ENCODE measurements at places on chromosomes 7 and 10.

DNA sequence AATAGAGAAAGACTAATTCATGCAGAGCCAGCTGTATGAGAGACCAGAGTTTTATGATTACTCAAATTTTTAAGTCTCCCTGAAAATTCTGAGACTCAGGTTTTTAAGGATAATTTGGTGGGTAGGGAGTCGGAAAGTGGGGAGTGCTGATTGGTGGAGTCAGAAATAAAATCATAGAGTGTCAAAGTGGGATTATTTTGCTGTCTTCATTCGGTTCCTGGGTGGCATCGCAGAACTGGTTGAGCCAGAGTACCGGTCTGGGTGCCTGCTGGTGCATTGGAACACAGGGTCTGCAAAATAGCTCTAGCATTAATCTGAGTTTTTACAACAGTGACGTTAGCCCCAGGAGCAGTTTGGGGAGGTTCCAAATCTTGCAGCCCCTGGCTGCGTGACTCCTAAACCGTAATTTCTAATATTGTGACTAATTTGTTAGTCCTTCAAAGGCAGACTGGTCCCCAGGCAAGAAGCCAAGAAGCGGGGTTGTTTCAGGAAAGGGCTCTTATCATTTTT lies 32.4 kb downstream of the GPRIN2 start:
- DNase-seq, result peak; percentile 93

- DNase-seq, result no peak
Observed at GRCh38 chr7:18481776-18482175, 13.8 kb upstream of the HDAC9 start.

GRCh38 chr7:128755819-128756476 lies 16.8 kb downstream of the CALU start:
- DNase-seq, result no peak

GRCh38 chr10:43177595-43177994 lies 39.4 kb downstream of the CSGALNACT2 start:
- DNase-seq, result no peak

DNA sequence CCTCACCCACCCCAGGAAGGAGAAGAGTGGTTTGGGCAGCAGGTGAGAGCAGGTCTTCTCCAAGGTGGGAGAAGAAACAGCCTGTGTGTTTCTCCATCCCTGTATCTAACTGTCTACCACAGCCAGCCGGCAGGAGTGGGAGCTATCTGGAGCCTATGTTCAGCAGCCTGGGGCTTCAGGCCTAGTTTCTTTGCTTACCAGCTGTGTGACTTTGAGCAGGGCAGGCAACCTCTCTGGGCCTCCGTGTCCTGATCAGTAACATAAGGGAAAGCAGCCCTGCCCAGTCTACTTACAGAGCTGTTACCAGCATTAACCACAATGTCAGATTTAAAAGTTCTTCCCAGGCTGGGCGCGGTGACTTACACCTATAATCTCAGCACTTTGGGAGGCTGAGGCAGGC lies 450.7 kb upstream of the ZMIZ1 start:
- DNase-seq, result no peak

DNA sequence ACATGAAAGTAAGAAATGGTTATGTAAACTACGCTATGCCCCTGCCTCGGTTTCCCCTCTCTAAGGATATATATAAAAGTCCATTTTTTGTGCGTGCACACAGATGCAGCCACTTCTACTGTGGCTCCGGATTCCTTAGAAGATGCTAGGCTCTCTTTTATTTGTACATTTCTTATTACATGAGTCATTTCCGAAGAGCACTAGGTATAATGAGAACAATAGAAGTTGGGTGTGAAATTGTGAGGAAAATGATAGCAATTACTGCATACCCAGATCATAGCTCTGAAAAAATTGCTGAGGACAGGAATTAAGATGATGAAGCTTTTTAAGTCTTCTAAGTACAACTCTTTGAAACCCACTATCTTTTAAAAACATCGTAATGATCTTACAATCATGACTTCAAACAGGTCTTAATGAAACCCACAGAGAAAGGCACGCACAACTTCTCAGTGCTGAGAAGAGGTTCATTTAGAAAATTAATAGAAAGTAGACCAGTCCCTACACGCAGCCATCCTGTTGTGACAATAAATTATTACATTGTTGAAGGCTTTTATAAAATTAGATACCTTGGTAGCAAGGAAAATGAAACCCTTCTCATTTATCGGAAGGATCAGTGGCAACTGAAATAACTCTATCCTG lies 96.2 kb upstream of the FGFR2 start:
- DNase-seq, result no peak

DNA sequence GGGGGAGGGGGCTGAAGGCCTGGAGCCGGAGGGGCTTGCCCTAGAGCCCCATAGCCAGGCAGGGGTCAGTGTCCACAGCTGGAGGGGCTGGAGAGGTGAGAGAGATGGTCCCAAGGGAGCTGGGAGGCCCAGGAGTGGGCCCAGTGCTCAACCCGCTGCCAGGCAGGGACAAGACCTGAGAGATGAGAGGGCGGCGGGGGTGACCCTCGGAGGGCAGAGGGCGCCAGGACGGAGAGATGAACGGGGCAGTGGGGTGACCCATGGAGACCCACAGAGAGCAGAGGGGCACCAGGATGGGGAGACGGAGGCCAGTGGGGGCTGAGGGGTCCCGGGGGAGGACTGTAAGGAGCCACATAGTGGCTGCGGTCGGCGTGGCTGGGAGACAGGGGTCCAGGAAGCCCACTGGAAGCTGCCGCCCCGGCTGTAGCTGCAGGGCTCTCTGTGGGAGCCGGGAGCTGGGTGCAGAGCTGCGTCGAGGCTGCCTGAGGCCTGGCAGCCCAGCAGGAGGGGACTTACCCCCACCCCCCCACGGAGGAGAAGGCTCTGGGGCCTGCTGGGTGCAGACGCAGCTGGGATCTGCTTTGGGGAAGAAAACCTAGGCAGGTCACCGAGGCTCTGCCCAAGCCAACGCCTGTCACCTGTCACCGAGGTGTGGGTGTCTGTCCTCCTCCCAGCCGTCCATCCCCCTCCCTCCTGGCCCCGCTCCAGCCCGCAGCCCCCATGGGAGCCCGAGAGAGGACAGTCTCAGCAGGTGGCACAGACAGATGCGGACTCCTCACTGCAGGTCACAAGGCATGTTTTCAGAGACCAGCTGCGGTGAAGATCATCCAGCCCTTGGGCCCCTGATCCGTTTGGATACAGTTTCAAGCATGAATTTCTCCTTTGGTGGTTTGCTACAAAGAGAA lies 25.1 kb downstream of the PWWP2B start:
- no peak for DNase-seq

GRCh38 chr7:90764848-90765570 lies 168.9 kb downstream of the CDK14 start:
- DNase-seq, result no peak

DNA sequence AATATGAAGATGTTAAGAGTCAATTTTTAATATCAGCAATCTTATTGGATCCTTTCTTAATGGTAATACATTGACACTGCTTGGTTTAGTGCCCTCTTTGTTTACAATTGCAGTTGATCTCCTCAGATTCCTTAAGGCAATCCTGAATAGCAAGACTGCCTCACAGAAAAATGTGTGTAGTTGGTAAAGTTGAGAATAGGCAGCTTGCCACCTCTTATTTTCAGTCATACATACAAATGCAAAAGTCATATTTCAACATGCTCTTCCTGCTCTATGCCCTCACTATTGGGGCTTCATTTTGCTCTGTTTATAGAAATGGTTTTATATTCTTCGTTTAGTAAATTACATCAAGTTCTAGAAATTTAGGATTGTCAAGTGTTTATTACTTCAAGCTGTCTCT lies 661.1 kb upstream of the ANKRD30A start:
- DNase-seq, result no peak

- DNase-seq, result no peak
Observed at GRCh38 chr7:79137942-79138341, 315.5 kb downstream of the MAGI2 start.

DNA sequence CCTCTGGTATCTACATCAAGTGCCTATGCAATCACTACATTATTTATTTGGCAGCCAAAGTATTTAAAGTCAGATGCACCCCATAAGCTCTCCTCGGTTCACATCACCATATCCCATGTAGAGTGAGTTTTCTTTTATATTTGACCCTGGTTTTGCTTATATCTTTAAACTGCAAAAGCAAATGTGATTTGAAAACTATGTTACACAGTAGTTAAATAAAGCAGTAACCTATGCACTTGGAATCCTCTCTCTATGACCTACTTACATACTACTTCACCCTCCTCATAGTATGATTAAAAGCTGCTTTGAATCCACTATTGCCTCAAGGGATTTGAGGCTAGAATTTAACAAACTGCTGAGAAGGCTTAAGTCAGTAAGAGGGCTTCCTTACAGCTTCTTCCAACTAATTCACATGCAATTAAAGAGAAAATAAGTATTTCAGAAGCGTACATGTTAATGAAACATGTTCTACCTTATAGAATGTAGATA lies 2.2 kb upstream of the CELF2 start:
- no peak for DNase-seq

- no peak for DNase-seq
Observed at GRCh38 chr7:125358551-125359167, 429.0 kb upstream of the POT1 start.

DNA sequence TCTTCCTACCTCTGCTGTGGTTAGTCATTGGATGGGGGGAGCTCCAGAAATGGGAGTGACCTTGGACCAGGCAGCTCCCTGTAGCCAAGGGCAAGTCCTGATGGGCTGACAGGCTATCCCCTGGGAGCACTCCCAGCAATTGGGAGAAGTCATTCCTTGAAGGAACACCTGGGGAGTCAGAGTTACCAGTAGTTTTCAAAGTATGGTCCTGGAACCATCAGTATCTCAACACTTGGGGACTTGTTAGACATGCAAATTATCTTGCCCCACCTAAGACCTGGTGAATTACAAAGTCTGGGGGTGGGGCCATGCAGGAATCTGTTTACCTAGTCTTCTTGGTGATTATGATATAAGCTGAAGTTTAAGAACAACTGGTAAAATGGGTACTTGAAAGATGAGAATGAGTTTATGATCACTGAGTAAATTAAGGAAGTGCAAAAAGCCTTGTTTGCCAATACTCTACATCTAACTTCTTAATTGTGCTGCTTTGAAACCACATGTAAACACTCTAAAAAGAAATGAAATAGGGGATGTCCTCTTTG lies 287.3 kb upstream of the LRRN3 start:
- DNase-seq, result no peak

DNA sequence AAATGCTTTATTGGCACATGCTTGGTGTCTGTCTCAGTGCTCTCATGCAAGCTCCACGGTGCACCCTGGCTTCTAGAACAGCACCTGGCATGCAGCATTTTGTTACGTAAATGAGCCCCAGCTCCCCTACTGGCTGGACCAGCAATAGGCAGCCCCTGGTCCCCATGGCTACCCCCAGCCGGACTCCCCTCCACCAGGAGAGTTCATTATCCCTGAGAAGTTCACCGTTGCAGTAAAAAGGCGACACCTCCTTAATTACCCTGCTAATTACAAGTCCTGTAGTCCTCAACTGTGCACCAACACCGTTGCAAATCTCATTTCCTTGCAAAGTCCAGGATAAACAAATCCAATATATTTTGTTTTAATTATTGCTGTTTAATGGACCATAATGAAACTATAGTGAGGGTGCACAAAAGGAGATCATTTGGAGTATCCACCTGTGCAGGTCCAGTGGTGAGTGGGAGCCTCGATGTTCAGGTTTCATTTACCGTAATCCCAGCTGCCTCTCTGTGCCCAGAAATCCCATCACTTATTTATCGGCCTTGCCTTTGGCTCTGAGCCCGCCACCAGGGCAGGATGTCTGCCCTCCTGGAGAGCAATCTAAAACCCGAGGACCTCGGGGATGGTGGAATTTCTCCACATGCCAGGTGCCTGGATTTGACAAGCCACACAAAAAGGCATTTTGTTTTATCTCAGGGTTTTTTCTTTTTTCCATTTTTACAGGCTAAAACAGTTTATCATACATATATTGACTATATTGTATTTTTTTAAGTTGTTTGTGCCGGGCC lies 12.8 kb upstream of the DRGX start:
- DNase-seq, result no peak

DNA sequence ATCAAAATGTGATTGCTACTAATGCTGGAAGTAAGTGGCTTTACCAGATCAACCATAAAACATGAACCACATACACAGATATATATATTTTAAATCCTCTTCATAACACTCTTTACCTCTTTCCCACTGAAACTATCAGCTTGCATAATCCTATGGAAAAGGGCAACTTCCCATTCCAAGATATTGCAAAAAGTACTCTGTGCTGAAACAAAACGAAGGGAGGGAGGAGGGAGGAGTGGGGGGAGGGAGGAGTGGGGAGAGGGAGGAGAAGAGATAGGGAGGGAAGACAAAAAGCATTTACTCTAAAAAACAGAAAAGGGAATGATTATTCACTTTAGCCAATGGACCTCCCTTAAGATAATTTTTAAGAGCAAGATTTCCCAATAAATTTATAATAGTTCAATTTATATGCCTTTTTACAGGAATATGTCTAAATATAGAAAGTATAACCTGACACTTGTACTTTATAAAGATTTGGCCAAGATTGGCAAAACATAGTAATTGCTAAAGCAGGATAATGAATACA lies 344.8 kb upstream of the NFE2L3 start:
- no peak for DNase-seq

- no peak for DNase-seq
Observed at GRCh38 chr10:77253147-77253545, 384.5 kb downstream of the KCNMA1 start.

- DNase-seq, result peak; percentile 51
Observed at GRCh38 chr10:88114368-88114767, 250.9 kb downstream of the PTEN start.

GRCh38 chr7:95155965-95156364 lies 168.4 kb downstream of the PON1 start:
- DNase-seq, result no peak

DNA sequence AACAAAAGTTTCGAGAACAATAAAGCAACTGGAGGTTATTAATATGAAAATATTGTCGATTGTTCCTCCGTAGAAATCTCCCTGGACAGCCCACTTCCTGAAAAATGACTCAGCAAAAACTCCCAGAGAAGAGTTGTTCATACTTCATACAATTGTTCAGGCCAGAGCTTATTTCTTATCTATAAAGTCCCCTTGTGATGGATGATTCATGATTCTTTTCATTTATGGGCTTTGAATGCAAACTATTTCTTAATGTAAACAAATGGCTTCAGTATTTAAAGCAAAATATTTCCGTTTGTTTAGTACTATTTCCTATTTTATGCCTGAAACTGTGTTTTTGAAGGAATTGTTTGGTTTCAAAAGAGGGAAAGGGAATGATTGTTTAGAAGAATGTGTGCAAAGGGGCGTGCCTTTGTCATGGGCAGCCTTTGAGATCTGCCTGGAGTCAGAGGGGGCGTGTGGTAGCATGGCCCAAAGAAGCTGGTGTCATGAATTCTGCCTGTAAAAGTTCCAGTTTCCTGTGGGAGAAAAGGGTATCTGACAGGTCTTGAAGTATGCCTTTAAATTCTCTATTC lies 26.2 kb upstream of the EXOC6 start:
- DNase-seq, result peak; percentile 75

DNA sequence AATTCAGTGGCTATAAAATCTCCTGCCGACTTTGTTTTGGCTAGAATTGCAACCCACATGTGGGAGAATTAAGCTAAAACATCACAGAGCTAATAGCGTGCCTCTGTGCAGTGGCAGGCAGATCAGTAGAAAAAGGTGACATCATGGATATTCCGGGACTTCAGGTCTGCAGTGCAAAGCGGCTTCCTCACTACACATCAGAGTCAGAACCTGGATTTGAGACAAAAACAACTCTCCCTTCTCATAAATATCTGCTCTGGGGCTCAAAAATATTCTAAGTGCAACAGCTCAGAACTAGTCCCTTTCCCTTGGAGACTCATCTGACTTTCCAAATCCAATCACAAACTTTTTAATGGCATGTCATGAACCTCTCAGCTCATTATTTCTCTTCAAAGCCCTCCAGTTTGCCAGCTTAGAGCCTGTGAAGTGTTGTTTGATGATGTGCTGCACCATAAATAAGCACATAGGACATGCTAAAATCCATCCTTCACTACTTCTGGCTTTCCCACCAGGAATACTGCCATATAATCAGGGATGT lies 337.1 kb downstream of the RNLS start:
- no peak for DNase-seq
